ENCODE measurements at places on chromosomes 4 and X.
A peak's percentile ranks its signal among the peaks of the same experiment; 100 is the strongest.

DNA sequence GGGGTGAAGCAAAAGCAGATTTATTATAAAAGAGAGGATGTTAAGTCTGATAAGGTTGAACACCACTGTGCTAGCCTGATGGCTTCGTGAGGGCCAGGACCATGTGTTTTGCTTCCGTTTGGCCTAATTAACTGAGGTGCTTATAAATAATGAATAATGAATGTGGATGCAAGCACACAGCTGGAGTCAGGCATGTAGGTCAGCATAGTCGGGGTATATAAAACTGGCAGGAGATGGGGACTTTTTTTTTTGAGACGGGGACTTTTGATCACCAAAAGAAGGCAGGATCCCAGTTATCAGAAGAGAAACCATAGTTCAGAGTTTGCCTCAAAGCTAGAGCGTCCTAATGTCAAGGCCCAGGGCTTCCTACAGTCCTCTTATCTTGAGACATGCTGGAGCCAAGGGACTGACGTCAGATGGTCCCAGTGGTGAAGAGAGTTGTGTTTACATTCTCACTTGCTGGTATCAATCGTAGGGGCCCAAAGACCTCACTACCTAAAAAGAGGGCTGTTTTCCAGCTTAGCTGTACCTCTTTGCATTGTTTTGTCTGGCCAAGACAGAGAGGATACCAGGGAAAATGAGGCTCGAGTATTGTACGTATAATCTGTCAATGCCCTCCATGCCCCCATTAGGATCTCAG lies 50.4 kb downstream of the RTL9 start:
- H3K27ac ChIP-seq, result peak overlapping the region; percentile 79
- peaks cover 1% of the 10 kb centered on the region for H3K27me3 ChIP-seq
- no peak overlapping the region for H3K4me3 ChIP-seq
- H3K4me1 ChIP-seq, result peaks cover 6% of the 10 kb centered on the region
- DNase-seq, result no peak

DNA sequence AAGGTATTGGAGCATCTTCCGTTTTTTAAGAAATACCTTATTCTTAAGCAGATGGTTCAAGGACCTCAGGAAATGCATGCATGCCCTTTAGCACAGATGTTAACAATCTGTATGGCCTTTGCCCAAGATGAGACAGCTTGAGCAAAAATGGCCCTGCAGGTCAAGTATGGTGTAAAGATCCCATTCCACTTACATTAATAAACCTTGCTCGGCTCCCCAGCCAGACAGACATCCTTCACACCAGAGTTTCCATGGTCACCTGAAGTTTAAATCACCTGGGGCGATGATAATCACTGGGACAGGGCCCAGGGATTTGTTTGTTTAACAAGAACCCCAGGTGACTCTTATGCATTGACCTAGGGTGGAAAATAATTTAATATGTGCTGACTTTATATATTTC lies 287.0 kb upstream of the NOCT start:
- no peaks in the 10 kb centered on the region for H3K36me3 ChIP-seq
- no peak overlapping the region for H3K4me3 ChIP-seq
- no peak for DNase-seq

- no peak for DNase-seq
- no peaks in the 10 kb centered on the region for H3K36me3 ChIP-seq
- no peaks in the 10 kb centered on the region for H3K27me3 ChIP-seq
- H3K4me1 ChIP-seq, result no peaks in the 10 kb centered on the region
- H3K4me3 ChIP-seq, result no peak overlapping the region
Observed at GRCh38 chr4:59341506-59341905, 1858.6 kb upstream of the ADGRL3 start.

- no peak overlapping the region for H3K4me3 ChIP-seq
- H3K4me1 ChIP-seq, result no peaks in the 10 kb centered on the region
- no peak overlapping the region for H3K27ac ChIP-seq
- DNase-seq, result no peak
- H3K27me3 ChIP-seq, result no peaks in the 10 kb centered on the region
Observed at GRCh38 chr4:144547678-144548298, 98.2 kb upstream of the HHIP start.

- peaks cover 2% of the 10 kb centered on the region for H3K4me1 ChIP-seq
- no peaks in the 10 kb centered on the region for H3K36me3 ChIP-seq
- no peak overlapping the region for H3K27ac ChIP-seq
- DNase-seq, result no peak
- no peak overlapping the region for H3K4me3 ChIP-seq
Observed at GRCh38 chrX:38985375-38985774, 184.1 kb downstream of the MID1IP1 start.

DNA sequence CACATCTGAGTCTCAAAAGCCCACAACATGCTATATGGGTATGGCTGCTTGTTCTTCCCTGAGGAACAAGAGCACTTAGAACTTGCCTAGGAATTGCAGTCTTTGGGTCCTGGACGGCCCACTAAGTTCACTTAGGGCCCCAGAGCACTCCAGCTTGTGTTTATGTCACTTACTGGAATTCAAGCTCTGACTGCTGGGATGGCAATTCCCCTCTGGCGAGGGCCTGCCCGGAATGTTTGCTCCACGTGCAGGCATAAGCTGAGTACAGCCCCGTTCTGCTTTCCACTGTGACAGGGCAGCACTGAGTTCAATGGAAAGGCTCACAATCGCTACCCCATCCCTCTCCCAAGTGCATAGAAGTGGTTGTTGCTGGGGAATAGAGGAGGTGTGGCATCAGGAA lies 25.9 kb upstream of the RASSF6 start:
- H3K36me3 ChIP-seq, result no peaks in the 10 kb centered on the region
- H3K27me3 ChIP-seq, result no peaks in the 10 kb centered on the region
- no peak overlapping the region for H3K4me3 ChIP-seq
- no peak overlapping the region for H3K27ac ChIP-seq
- no peak for DNase-seq

DNA sequence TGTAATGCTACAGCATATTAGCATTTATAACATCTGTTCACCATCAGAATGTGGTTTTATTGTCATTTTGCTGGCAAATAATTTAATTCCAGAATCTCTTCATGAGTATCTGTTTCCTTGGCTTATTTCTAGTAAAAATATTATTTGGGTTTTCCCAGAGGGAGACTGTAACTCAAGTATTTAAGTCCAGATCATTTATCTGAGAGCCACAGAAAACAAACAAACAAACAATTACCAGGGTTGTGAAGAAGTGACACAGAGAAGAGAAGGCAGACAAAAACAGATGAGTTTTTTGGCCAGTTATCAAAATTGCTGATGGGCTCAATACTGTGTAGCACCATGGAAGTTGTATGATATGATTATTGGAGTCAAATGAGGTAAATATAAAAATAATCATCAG lies 515.1 kb downstream of the TECRL start:
- H3K4me1 ChIP-seq, result no peaks in the 10 kb centered on the region
- no peak overlapping the region for H3K27ac ChIP-seq
- H3K27me3 ChIP-seq, result no peaks in the 10 kb centered on the region
- DNase-seq, result no peak
- no peak overlapping the region for H3K4me3 ChIP-seq

GRCh38 chrX:55011294-55011693 lies 11.1 kb downstream of the APEX2 start:
- DNase-seq, result no peak
- H3K36me3 ChIP-seq, result peaks cover 6% of the 10 kb centered on the region
- H3K4me1 ChIP-seq, result peaks cover 3% of the 10 kb centered on the region

DNA sequence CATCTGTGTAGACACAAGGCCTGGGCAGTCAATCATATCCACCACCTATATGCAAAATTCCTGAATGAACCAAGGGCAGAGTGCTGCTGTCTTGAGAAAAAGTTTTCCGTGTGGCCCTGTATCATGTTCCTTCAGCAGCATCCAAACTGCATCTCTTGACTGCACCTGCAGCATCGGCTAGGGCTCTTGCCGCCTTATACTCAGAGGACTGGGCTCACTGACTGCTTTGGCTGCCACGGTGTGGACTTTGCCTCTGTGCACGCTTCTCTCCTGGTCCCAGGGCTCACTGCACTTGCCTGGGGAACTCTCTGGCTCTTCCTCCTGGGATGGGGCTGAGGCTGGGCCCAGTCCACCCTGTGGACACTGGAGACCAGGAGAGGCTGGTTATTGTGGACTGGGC lies 39.5 kb upstream of the STS start:
- DNase-seq, result no peak
- H3K4me1 ChIP-seq, result peaks cover 16% of the 10 kb centered on the region
- no peak overlapping the region for H3K4me3 ChIP-seq

DNA sequence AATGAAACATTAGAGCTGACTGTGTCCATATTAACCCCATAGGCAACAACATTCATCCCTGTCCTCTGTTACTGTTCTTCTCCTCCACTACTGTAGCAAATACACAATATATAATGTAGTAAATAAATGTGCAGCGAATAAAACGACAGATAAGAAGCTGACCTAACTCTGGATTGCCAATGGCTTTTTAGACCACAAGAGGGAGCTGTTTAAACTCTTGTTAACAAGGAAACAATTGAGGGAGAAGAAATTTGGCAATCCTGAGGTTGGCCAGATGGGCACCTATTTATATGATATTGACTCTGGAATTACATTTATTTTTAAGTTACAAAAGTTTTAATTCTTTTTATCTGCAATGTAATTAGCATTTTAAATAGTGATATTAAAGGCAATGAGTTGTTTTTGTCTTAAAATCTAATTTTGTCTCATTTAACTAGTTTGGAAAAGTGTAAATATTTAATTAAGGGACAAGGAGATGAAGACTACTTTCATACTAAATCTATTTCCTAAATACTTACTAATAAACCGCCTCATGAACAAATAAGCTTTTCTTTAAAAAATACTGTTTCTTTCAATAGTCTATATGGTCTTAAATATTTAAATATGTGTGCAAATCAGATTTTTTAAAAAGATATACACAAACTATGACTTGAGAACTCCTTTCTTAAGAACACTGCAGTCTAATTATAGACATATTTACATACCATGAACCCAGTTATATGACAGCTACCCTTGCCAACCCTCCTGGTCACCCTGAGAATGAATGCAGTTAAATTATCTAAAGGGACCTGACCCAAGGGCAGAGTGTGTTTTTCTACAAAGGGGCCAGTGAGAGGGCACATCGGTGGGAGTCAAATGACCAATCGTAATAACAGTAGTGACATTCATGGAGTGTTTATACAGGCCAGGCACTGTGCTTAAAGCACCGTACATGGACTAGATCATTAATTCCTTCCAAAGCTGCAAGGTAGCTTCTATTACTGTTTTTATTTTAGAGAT lies 52.9 kb upstream of the HPF1 start:
- no peaks in the 10 kb centered on the region for H3K4me1 ChIP-seq
- DNase-seq, result peak; percentile 42
- no peak overlapping the region for H3K27ac ChIP-seq
- no peak overlapping the region for H3K4me3 ChIP-seq
- H3K27me3 ChIP-seq, result peaks cover 5% of the 10 kb centered on the region

DNA sequence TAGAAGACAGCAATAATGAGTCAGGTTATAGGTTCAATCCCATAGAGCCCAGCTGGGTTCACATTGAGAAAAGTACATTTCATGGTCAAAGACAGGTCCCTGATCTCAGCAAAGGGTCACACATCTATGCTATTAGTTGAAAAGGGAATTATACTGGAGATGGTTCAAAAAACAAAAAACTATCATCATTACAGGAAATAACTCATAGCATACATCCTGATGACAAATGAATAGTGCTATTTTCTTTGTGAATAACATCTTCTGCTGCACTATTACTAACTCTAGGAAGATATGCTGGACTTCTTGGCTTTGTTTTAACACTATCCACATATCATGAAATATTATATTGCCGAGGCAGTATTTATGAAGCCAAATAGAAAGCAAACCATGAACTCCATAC lies 202.5 kb upstream of the MAB21L2 start:
- no peak overlapping the region for H3K4me3 ChIP-seq
- no peaks in the 10 kb centered on the region for H3K4me1 ChIP-seq
- no peak for DNase-seq
- H3K27me3 ChIP-seq, result no peaks in the 10 kb centered on the region
- H3K36me3 ChIP-seq, result peaks cover 12% of the 10 kb centered on the region
- H3K27ac ChIP-seq, result no peak overlapping the region

DNA sequence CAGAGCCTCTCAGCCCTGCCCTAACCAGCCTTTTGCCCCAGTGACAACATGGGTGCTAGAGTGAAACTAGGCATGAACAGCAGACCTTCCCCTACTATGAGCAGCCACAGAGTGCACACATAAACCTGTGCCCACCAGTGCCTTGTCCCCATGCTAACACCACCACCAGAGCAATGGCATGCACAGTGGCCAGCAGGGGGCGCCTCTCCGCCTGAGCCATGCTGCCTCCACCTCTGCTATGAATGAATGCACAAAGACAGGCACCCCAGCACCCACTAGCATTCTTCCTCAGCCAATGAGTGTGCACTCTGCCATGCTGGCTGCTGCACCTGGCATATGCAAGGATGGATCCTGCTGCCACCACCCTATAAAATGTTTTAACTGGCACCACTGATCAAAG lies 286.9 kb upstream of the FGF16 start:
- no peak overlapping the region for H3K27ac ChIP-seq
- no peaks in the 10 kb centered on the region for H3K36me3 ChIP-seq
- no peak overlapping the region for H3K4me3 ChIP-seq

DNA sequence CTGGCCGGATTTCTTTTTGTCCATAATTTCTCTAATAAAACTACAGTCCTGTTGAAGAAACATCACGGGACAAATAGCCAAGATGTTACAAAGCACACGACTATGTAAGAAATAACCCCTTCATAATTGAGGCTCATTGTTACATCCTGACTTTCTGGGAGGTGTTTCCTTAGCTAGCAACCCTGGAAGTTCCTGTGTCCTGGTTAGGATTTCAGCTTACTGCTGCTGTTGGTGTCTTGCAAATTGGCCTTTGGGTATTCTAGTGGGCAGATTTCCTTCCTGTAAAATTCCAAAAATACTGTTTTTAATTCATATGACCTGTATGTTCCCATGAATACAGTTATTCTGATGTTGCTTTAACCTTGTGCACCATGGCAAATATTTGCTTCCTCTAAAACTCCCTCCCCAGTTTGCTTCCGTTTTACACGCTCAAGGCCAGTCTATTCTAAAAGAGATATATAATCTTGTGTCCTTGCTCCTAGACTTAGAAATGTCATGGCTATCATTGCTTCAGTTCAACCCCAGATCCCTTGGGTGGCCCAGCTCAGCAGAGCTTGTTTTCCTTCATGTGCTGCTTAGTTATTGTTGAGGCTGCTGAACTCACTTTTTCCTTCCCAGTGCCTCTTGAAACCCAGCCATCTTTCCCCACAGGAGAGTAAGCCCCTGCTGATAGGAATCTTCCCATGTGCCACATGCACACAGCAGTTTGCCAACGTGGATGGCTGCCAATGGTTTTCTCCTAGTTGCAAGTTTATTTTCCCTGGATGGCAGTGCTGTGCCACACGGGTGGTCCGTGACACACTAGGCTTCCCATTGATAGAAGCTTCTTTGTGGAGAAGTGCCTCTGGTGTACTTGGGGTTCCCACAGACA lies 75.8 kb downstream of the TSPAN7 start:
- no peak for DNase-seq
- no peak overlapping the region for H3K4me3 ChIP-seq
- H3K4me1 ChIP-seq, result peaks cover 2% of the 10 kb centered on the region
- H3K27me3 ChIP-seq, result peaks cover 2% of the 10 kb centered on the region
- no peak overlapping the region for H3K27ac ChIP-seq

DNA sequence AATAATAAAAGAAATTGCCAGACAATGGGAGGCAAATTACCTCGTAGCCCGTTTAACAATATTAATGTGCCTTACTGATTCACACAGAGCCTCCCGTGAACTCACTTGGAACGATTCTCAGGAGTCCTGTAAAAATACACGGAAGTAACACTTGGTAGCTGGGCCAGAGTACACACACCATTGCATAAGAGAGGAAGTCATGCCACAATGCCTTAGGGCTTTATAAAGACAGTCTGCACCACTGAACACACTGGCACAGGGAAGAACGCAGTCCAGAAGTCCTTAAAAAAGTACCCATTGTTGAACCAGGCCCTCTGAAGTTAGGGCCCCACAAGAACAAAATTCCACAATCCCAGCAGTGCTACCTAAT lies 15.1 kb downstream of the SLC2A9 start:
- no peaks in the 10 kb centered on the region for H3K27me3 ChIP-seq
- no peak overlapping the region for H3K27ac ChIP-seq
- H3K4me3 ChIP-seq, result no peak overlapping the region
- DNase-seq, result no peak

All from memory B cell (primary cell).